Esophagus squamous epithelium (tissue), 5 donors: ENCODE measurements at places on chromosomes 3 and 15. TPM values are rescaled to one million over a fixed set of nuclear protein-coding genes. Genes with fewer than 3 reads are reported as not detected.

DNA sequence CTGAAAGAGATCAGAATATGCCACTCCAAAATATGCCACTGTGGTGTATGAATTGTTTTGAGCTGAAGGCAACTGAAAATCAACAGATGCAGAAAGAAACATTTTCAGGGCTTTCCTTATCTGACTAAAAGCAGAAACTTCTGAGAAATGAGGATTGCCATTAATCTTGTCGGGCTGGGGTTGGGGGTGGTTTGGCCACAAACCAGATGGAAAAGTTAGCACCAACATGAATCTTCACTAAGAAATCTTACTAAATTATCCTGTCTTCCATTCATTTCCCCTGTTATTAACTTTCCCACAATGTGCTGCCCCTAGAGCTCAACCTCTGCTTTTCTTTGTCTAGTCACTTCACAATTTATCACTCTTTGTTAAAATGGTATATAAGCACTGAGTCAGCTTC, 229.9 kb upstream of the GADL1 start:
- no peak for DNase-seq

DNA sequence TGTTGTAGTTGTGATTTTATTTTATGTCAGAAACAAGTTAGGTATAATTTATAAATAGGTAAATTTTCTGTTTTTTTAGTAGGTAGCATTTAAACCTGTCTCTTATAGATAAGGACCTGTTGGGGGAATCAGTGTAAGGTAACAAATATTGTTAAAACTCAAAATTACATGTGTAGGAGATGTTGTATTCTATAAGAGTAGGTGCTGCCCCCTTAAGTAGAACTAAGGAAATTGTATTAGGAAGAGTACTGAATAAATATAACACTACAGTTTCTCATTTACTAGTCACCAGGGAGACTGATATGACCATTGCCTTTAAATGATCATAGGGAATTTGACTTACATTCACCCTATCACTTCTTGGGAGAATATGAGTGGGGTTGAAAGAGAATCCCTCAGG, 31.2 kb downstream of the SLC25A36 start:
- DNase-seq, result no peak

DNA sequence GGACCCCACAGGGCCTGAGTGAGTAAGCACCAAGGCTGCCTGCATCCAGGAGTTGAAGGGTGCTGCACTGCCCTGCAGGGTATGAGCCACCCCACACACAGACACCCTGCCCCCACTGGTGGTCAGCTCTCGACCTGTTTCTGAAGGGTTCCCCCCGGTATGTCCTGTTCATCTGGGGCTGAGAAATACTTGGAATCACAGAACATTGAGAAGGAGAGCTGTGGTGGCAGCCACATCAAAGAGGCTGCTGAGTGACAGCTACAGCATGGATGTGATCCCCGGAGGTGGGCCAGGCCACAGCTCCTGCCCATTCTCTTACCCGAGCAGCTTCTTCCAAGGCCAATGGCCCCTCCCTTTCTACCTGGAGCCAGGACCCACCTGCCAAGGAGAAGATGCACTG, 66.4 kb upstream of the PLXNA1 start:
- no peak for DNase-seq

DNA sequence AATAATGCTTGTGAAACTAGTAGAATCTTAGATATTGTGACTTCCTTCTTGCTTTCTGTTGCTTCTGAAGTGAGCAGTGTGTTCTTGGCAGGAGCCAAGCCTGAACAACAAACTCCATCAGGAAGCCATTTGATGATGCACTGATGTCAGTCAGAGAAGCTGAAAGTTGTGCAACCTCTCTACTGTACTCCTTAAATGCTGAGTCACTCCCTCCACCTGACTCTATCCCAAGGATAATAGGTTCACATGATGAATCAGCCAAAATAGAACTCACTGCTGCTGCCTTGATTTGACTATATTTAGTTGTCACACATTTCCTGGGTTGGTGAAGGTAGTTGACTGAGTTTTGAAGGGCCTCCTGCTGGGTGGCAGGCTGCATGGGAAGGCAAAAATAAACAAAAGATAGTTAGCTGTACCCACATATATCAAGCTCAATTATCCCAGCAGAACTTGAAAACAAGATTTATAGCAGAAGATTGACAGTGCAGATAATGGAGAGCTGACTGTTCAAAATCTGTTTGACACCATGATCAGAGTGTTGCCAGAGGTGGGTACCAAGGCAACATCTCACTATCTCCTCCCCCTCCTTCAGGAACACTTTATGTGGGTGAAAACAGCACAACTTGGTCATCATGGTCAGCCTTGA, 328.4 kb upstream of the DPH6 start:
- no peak for DNase-seq

GRCh38 chr15:61762676-61763075, 297.6 kb downstream of the VPS13C start:
- no peak for DNase-seq

- no peak for DNase-seq
Observed at GRCh38 chr3:70970952-70971351, 612.6 kb downstream of the FOXP1 start.

- no peak for DNase-seq
Observed at GRCh38 chr15:73366766-73367623, 1.8 kb downstream of the HCN4 start.

- DNase-seq, result no peak
Observed at GRCh38 chr3:78281381-78281780, 1241.5 kb downstream of the ROBO2 start.

- DNase-seq, result no peak
Observed at GRCh38 chr3:11498646-11499045, 145.1 kb downstream of the VGLL4 start.

- no peak for DNase-seq
Observed at GRCh38 chr3:88991496-88991895, 115.9 kb upstream of the EPHA3 start.

GRCh38 chr15:45168286-45168685, 19.5 kb downstream of the SHF start:
- no peak for DNase-seq

- DNase-seq, result no peak
Observed at GRCh38 chr3:189624130-189624529, 7.1 kb upstream of the TP63 start.

DNA sequence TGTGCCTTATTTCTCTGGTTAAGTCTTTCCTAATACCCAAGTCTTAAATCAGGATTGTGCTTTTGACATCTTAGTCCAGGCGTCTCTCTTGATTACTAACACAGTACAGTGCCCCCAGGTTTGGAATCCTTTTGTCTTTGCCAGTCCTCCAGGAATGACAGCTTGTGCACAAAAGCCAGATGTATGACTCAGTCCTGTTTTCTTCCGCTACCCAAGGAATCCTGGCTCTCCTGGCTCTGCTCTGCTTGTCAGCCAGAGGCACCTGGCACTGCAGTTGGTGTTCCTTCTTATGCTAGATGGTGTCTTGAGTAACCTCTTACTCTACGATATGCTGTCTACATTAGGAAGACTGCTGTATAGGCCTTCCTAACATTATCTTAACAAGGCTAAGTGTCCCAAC, 728.2 kb upstream of the NECTIN3 start:
- DNase-seq, result no peak

ADCY5 gene
- total RNA-seq, result 7.2 TPM

- DNase-seq, result no peak
Observed at GRCh38 chr3:155560594-155560993, 184.3 kb downstream of the PLCH1 start.

BCL2A1 gene
- not detected for total RNA-seq

GRCh38 chr15:54424171-54424570, 445.9 kb downstream of the UNC13C start:
- DNase-seq, result no peak

- DNase-seq, result no peak
Observed at GRCh38 chr3:9028134-9028533, 64.9 kb upstream of the RAD18 start.

AHSG gene
- not detected for total RNA-seq

ATP13A5 gene
- total RNA-seq, result 0.35 TPM

GRCh38 chr3:14267976-14268375, 89.4 kb downstream of the LSM3 start:
- DNase-seq, result no peak

DNA sequence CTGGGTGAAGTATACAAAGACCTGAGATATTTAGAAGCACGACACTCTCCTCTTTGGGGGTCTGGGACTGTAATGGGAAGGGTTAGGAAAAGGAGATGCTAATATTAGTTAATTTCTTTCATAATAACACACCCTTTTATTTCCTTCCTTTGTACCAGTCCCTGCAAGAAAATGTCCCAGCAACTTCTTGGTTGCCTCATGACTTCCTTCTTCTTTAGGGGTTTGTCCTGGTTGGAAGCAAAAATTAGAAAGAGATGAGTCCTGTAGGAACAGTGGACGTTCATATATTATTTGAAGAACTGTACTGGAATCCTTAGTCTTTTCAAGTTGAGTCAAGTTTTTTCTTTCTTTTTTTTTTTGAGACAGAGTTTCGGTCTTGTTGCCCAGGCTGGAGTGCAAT, 227.8 kb upstream of the TBL1XR1 start:
- DNase-seq, result no peak

DNA sequence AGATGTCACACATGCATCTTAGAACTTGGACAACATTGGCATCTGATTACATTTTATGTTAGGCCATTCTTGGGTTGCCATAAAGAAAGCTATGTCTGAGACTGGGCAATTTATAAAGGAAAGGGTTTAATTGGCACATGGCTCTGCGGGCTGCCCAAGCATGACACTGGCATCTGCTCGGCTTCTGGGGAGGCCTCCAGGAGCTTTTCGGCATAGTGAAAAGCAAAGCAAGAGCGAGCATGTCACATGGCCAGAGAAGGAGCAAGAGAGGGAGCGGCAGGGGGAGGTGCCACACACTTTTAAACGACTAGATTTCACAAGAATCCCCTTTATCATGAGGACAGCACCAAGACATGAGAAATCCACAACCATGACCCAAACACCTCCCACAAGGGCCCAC, 11.3 kb downstream of the RYR3 start:
- no peak for DNase-seq

- DNase-seq, result no peak
Observed at GRCh38 chr15:45162771-45163507, 24.8 kb downstream of the SHF start.

GOLGA8J gene
- total RNA-seq, result not detected

GRCh38 chr3:36196058-36196457, 184.2 kb upstream of the STAC start:
- no peak for DNase-seq

GRCh38 chr3:116112696-116113095, 332.6 kb downstream of the LSAMP start:
- no peak for DNase-seq

- no peak for DNase-seq
Observed at GRCh38 chr3:172244011-172244410, 204.2 kb downstream of the GHSR start.

MAP1A gene
- 0.92 TPM for total RNA-seq

GRCh38 chr3:183295211-183295610, 42.2 kb downstream of the B3GNT5 start:
- DNase-seq, result no peak

DNA sequence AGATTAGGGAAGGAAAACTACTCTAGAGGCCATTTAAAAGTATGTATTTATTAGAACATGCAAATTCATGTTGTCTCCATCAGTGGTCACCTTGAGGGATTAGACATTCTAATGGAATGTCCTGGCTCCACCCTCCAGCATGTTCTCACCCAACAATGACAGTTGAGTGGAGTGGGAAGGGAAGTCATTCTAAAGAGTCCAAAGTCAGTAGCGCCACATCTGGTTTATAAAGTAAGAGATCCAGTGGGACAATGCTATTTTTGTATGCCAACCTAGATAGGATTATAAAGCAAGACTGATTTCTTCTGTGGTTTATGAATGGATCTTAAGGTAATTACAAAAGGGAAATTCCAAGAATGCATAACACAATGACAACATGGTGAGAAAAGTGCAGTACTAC, 33.3 kb downstream of the SLC24A1 start:
- DNase-seq, result no peak

FSTL1 gene
- 258 TPM for total RNA-seq

TRIM42 gene
- total RNA-seq, result not detected

SLC22A14 gene
- not detected for total RNA-seq

DNA sequence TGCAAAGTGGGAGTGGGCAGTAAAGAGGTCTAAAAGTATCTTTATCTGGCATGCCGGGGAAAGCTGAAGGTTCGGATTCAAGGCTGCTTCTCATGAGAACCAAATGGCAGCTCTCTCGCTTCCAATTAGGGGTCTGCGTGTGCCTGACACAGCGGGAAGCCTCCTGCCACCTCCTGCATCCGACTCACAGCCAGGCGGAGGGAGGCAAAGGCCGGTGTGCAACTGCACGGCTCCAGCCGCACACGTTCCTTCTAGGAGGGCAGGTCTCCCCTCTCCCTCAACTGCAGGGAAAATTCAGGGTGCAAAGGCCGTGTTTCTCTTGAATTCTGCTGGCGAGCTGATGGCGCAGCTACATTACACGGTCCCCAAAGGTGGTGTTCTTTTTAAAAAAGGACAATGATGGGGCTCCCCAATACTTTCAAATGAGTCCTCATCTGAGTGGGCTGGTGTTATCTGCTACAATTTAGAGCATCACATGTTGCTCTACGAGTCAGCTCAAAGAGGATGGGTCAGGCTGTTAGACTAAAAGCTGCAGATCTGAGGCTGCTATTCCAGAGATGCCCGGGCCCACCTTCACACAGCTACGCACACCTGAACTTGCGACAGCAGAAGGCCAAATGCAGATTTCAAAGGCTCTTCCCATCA, 226.6 kb downstream of the ADAMTS17 start:
- no peak for DNase-seq

GPR62 gene
- total RNA-seq, result 0.38 TPM

DNA sequence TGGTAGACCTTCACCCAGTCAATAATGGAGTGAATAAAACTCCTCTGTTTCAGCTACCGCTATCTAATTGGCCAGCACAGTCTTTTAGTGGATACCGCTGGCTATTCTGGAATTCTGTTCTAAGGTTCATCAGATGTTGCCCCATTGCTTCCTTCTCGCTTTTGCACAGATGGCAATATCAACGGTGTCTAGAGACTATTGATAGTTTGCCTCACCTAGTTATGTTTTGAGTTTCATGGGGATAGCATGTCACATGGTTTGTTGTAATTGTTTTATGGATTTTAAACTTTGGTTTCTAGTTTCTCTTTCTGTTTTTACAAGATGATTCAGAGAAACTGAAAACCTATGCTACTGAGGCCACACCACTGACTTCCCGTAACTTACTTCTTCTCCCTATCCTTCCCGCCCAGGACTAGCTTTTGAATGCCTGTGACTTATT, 2.0 kb downstream of the XRN1 start:
- no peak for DNase-seq

DNA sequence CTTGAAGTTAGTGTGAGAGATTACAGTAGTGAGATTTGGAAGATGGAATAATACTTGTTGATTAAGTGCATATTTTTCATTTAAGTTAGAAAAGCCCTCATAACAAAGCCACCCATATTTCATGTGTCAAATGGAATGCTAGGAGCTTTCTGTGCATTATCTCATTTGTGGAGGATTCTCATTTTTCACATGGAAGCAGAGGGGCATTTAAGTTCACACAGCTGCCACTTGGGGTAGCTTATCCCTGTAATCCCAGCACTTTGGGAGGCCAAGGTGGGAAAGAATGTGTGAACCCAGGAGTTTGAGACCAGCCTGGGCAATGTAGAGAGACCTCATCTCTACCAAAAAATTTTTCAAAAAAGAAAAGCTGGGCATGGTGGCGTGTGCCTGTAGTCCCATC, 55.2 kb downstream of the RAB7A start:
- no peak for DNase-seq

MUSTN1 gene
- total RNA-seq, result 4.2 TPM
